Small intestine (tissue), 16 donors: ENCODE measurements at places on chromosomes 2 and 18. TPM values are rescaled to one million over a fixed set of nuclear protein-coding genes. Genes with fewer than 3 reads are reported as not detected.

The TMEFF2 gene
- 2.0 TPM for polyA plus RNA-seq

The AGFG1 gene
- 58.4 TPM for polyA plus RNA-seq

DNA sequence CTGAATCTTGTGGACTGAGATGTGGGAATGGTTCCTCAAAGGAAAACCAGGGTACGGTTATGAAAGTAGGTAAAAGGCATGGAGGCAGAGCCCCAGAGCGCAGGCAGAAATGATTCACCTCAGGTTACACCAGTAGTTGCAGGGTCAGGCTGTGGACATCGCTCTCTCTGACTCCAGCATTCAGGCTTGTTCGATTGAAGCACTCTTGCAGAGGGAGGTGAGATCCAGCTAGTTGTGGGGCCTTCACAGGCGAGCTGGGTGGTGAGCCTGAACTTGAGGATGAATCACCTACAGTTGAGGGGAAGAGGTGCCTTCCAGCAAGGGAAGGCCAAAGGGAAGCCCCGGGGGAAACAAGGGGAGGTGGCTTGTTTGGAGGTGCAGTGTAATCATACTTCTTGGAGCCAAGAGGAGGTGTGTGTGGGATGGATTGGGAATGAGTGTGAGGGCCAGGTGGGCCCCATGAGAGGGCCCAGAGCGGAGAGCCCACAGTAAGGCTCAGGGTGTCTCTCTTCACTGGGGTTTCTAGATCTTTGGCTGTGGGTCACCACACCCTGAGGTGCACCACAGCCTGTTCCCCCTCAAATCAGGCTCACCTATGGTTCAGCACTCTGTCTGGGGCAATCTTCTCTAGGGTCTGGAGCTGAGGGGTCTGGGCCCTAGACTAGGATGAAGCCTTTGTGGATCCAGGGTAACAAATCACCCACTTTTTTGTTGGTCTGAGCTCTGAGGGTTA is 48.5 kb upstream of the MCFD2 start:
- no peaks in the 10 kb centered on the region for H3K36me3 ChIP-seq
- H3K4me1 ChIP-seq: peaks cover 8% of the 10 kb centered on the region
- no peaks in the 10 kb centered on the region for H3K27me3 ChIP-seq
- H3K4me3 ChIP-seq: no peak overlapping the region

DNA sequence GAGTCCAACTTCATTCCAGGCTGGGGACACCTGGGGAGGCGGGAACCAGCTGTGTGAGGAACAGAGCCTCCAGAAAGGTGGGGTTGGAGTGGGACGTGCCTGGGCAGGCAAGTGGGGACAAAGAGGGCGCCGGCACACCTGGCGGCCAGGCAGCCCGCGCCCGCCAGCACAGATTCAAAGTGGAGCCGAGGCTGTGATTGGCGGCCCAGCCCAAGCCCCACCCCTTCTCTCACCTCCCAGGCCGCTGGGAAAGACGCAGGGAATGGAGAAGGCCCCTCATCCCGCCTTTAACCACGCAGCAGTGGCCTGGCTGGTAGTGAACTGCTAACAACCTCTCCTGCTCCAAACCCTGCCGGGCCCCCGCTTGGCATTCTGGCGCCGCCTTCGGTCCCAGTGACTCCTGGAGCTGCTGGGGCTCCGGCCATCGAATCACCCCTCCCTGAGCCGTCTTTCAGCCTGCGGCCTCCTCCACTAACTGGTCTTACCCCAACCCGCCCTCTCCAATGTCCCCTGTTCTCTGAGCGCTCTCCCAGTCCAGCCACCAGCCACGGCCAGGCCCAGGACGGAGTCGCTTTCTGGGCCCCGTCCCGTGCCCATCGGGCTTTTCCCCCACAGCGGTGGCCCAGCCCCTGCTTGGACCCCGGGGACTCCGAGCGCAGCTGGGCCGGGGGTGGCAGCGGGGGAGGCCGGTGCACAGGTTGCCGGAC is 27.9 kb upstream of the PTMA start:
- H3K36me3 ChIP-seq: no peaks in the 10 kb centered on the region
- H3K27me3 ChIP-seq: no peaks in the 10 kb centered on the region
- H3K4me3 ChIP-seq: peak overlapping the region; percentile 67
- peak; percentile 76 for DNase-seq
- H3K4me1 ChIP-seq: no peaks in the 10 kb centered on the region

GRCh38 chr2:202267495-202267894 is 1.9 kb downstream of the NOP58 start:
- peaks cover 10% of the 10 kb centered on the region for H3K36me3 ChIP-seq
- peak overlapping the region; percentile 84 for H3K4me3 ChIP-seq
- no peak overlapping the region for H3K27ac ChIP-seq
- DNase-seq: peak; percentile 28

DNA sequence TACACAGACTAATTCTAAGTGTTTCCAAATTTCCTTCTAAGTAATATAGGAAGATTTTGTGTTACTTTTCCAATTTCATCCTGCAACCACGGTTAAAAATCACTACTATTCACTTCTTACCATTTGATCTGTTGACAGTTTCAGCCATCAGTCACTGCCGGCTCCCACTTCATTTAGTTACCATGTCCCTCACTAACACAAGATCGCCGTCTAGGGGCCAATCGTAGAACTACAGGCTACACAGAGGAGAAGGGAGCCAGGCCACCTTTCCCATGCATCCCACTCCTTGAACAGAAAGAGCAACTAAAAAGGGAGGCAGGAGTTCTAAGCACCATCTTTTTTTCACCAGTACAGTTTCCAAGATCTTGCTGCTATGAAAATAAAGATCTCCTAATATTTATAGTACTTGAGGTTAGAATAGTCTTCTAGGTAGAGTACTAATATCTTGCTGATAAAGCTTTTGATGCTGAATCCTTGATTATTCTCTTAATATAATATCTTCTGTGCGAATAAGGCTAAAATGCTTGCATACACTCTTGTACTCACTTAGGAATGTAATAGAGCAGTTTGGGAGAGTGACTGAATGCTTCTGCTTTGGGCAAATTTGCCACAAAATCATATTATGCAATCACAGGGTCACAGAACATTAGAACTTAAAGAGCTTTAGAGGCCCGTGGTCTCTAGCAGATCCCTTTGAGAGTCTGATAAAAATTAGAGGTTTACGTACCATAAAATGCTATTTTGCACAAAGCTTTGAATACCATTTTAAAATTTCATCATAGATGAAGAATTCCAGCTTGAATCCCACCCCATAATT is 39.5 kb upstream of the CYP1B1 start:
- no peaks in the 10 kb centered on the region for H3K36me3 ChIP-seq
- DNase-seq: peak; percentile 79
- no peaks in the 10 kb centered on the region for H3K4me1 ChIP-seq
- no peak overlapping the region for H3K27ac ChIP-seq

DNA sequence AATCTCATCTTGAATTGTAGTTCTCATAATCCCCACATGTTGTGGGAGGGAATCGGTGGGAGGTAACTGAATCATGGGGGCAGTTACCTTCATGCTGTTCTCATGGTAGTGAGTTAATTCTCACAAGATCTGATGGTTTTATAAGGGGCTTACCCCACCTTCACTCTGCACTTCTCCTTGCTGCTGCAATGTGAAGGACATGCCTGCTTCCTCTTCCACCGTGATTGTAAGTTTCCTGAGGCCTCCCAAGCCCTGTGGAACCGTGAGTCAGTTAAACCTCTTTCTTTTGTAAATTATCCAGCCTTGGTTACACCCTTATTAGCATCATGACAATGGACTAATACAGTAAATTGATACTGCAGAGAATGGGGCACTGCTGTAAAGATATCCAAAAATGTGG is 57.9 kb downstream of the SCN7A start:
- DNase-seq: no peak
- H3K4me1 ChIP-seq: no peaks in the 10 kb centered on the region
- no peaks in the 10 kb centered on the region for H3K36me3 ChIP-seq
- H3K27me3 ChIP-seq: no peaks in the 10 kb centered on the region
- no peak overlapping the region for H3K4me3 ChIP-seq

- no peak overlapping the region for H3K4me3 ChIP-seq
- no peak for DNase-seq
- no peaks in the 10 kb centered on the region for H3K36me3 ChIP-seq
Measured at GRCh38 chr18:44450226-44450625, 230.5 kb upstream of the SETBP1 start.

DNA sequence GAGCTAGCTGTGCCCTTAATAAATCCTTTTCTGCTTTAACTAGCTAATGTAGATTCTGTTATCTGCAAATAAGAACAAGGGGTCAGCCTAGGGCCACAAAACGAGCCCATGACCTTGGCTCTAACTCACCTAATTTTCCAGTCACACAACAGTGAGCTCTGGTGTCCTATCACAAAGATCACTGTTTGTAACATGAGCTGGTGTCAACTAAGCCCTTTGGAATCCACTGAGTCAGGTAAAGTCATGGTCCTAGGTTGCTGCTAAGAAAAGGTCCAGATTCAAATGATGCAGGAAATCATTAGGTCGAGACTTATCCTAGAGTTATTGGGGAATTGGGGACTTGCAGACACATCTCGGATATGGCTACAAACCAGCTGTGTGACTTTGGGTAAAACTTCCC is 49.9 kb downstream of the ST8SIA5 start:
- no peak overlapping the region for H3K27ac ChIP-seq
- no peak for DNase-seq
- H3K27me3 ChIP-seq: no peaks in the 10 kb centered on the region

DNA sequence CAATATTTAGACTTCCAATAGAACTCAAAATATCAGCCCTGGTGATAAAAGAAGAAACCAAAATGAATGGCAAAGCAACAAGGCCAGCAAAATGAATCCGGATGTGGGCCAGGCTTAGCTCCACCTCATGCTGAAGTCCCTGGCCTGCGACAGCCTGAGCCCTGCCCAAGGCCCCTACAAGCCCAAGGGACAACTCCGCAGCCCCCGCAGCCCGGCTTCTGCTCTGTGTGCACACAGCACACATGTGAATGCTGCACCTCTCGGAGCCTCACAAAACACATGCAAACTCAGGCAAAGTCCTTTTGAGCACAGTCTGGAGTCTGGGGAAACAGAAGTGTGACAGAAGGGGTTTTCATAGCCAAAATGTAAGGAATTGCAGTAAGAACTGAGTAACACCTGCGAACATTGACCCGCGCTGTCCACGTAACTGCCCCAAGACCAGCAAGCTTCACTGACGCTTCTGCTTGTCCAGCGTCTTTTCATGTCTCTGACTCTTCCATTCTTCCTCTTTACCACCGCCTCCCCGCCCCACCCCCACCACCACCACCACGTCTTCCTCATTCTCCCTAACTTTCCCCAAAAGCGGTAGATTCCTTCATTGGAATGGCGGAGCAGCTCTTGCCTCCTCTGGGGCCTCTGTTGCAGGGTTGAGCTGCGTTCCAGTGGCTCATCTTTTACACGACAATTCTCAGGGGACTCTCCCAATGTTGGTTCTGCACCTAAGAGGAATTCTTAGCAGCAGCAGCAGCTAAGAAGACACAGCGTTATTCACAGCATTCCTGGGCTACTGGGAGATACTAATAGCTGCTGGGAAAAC is 136.4 kb upstream of the COPS8 start:
- no peak overlapping the region for H3K4me3 ChIP-seq
- H3K27ac ChIP-seq: no peak overlapping the region
- no peaks in the 10 kb centered on the region for H3K36me3 ChIP-seq
- H3K4me1 ChIP-seq: no peaks in the 10 kb centered on the region
- no peak for DNase-seq

- peak overlapping the region; percentile 78 for H3K27ac ChIP-seq
- no peak overlapping the region for H3K4me3 ChIP-seq
- no peaks in the 10 kb centered on the region for H3K27me3 ChIP-seq
- peak; percentile 94 for DNase-seq
- peaks cover 10% of the 10 kb centered on the region for H3K4me1 ChIP-seq
- peaks cover 5% of the 10 kb centered on the region for H3K36me3 ChIP-seq
Measured at GRCh38 chr2:219073413-219074129, 12.8 kb upstream of the IHH start.

DNA sequence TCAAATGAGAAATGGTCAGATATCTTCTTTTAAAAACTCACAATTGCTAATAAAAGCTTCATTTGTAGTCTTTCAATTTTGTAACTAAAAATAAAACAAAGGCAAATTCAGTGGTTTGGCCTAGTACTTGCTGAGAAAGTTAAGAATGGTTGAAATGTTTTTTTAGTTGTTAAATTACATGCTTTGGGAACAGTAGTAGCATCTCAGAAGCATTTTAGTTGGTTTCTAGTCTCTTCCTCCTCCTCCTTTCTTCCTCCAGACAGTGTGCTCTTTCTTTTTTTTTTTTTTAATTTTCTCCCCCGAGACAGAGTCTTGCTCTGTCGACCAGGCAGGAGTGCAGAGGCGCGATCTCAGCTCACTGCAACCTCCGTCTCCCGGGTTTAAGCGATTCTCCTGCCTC is 9.8 kb downstream of the TRAK2 start:
- H3K4me3 ChIP-seq: no peak overlapping the region
- DNase-seq: no peak
- H3K36me3 ChIP-seq: no peaks in the 10 kb centered on the region
- H3K4me1 ChIP-seq: no peaks in the 10 kb centered on the region
- no peak overlapping the region for H3K27ac ChIP-seq

- no peak for DNase-seq
- H3K4me1 ChIP-seq: no peaks in the 10 kb centered on the region
- H3K27me3 ChIP-seq: no peaks in the 10 kb centered on the region
- no peaks in the 10 kb centered on the region for H3K36me3 ChIP-seq
- H3K4me3 ChIP-seq: no peak overlapping the region
Measured at GRCh38 chr2:156657809-156658208, 221.6 kb downstream of the GPD2 start.

GRCh38 chr2:85549826-85550225 is 10.9 kb downstream of the MAT2A start:
- H3K27me3 ChIP-seq: no peaks in the 10 kb centered on the region
- no peaks in the 10 kb centered on the region for H3K4me1 ChIP-seq
- DNase-seq: no peak
